CD8-positive, alpha-beta memory T cell (primary cell): ENCODE measurements at places on chromosomes 6 and 20. TPM values are rescaled to one million over a fixed set of nuclear protein-coding genes. Genes with fewer than 3 reads are reported as not detected.

The ZFP64 gene
- total RNA-seq: 11.9 TPM

The FBXO30 gene
- 8.4 TPM for total RNA-seq

The SLC22A16 gene
- not detected for total RNA-seq

The TMC2 gene
- total RNA-seq: not detected

DNA sequence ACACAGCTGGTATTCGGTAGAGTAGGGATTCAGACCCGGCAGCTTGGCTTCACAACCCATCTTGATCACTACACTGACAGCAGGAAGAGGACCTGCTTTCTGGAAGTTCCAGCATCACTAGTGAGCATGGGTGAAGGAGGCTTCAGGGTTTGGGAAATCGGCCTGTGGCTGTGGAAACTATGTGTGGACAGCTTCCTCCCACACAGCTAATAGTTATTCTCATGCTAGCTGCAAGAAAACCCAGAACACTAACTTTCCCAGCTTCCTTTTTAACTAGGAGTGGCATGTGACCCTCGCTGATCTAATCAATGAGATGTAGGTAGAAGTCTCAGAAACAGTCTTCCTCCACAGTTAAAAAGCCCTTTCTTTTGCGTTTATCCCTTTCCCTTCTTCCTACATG, 36.3 kb upstream of the SIRPA start:
- H3K4me3 ChIP-seq: no peak overlapping the region
- H3K27ac ChIP-seq: no peak overlapping the region
- no peaks in the 10 kb centered on the region for H3K36me3 ChIP-seq
- H3K4me1 ChIP-seq: no peaks in the 10 kb centered on the region
- H3K27me3 ChIP-seq: no peaks in the 10 kb centered on the region
- no peak for DNase-seq

DNA sequence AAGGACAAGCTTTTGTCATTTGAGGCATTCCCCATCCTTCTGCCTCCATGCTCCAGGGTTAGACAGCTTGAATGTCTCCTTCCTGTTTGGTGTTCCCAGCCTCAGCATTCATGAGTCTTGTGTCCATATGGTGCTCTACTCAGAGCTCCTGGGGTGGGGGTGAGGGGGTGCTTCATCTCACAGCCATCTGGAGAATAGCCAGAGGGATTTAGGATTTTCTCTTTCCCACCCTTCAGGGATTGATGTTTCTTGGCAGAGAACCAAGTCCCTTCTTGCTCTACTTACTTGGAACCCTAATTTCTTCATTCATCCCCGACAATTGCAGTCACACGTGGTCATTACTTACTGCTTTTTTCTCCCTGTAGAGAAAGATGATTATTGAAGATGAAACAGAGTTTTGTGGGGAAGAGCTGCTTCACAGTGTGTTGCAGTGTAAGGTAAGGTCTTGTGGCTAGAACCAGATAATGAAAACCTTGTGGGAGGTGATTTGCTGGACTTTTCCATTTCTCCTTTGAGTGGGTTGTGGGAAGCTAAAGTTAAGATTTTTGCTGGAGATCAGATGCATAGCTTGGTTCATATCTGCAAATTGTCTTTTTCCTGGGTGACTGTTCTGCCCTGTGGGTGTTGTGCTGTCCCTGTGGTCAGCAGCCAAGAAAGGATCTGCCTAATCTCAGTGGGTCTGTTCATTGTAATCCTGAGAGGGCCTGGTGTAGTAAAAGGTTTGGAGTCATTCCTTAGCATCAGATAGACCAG, 18.6 kb downstream of the CMTR1 start:
- H3K4me1 ChIP-seq: no peaks in the 10 kb centered on the region
- H3K27me3 ChIP-seq: no peaks in the 10 kb centered on the region
- H3K4me3 ChIP-seq: no peak overlapping the region
- no peak overlapping the region for H3K27ac ChIP-seq
- DNase-seq: no peak

- H3K36me3 ChIP-seq: no peaks in the 10 kb centered on the region
- no peak for DNase-seq
- no peak overlapping the region for H3K4me3 ChIP-seq
- no peaks in the 10 kb centered on the region for H3K27me3 ChIP-seq
- no peak overlapping the region for H3K27ac ChIP-seq
- H3K4me1 ChIP-seq: no peaks in the 10 kb centered on the region
These were observed 26.5 kb downstream of the THBS2 start for GRCh38 chr6:169227116-169227515.

- DNase-seq: no peak
- no peak overlapping the region for H3K27ac ChIP-seq
- H3K36me3 ChIP-seq: no peaks in the 10 kb centered on the region
- H3K4me3 ChIP-seq: no peak overlapping the region
These were observed 1076.4 kb downstream of the HACE1 start for GRCh38 chr6:103783329-103783728.

GRCh38 chr6:119929121-119929520, 579.6 kb upstream of the MAN1A1 start:
- DNase-seq: no peak
- no peak overlapping the region for H3K27ac ChIP-seq
- no peak overlapping the region for H3K4me3 ChIP-seq
